ENCODE measurements at places on chromosomes 6 and 20. TPM values are rescaled to one million over a fixed set of nuclear protein-coding genes. Genes with fewer than 3 reads are reported as not detected.

Gene MAP7
- total RNA-seq = 18.1 TPM

Gene PACRG
- total RNA-seq = 1.8 TPM

Gene KIF25
- 0.43 TPM for total RNA-seq

Gene FOXF2
- not detected for total RNA-seq

Gene TRIM31
- total RNA-seq = not detected

Gene CTAGE9
- not detected for total RNA-seq

Gene TOX2
- total RNA-seq = 3.5 TPM

Gene DDX43
- 0.28 TPM for total RNA-seq

Gene NR2E1
- total RNA-seq = not detected

Gene TBC1D32
- total RNA-seq = 0.75 TPM

Gene ZNF341
- 1.5 TPM for total RNA-seq

Gene ASF1A
- total RNA-seq = 10.2 TPM

Gene TEAD3
- total RNA-seq = 6.3 TPM

Gene C20orf141
- not detected for total RNA-seq

Gene EYA2
- total RNA-seq = 1.6 TPM

Gene LGSN
- total RNA-seq = 1.0 TPM

Gene OR2J3
- total RNA-seq = not detected

Gene PCSK2
- total RNA-seq = 0.05 TPM

Gene SLC32A1
- total RNA-seq = not detected

Gene XKR7
- not detected for total RNA-seq
